ENCODE measurements at places on chromosomes 12 and 14.

DNA sequence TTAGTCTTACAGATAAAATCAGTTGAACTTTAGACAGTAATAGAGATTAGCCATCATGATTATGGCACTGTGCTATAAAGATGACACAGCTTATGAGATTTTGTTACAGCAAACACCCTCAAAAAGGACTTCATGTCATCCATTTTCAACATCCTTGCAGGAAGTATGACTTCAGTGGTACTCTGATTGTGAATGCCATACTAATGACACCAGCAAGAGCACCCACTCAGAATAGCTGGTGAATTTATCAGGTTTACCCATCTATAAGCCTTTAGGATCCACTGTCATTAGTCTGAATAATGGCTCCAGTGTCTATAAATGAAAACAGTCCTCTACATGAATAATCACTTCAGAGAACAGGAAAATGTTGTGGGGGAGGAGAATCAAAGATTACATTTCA lies 615.2 kb downstream of the RPS29 start:
- DNase-seq, result no peak

GRCh38 chr12:65951697-65952096 lies 127.4 kb downstream of the HMGA2 start:
- DNase-seq, result no peak

- no peak for DNase-seq
Observed at GRCh38 chr12:121465921-121466793, 66.2 kb downstream of the RNF34 start.

DNA sequence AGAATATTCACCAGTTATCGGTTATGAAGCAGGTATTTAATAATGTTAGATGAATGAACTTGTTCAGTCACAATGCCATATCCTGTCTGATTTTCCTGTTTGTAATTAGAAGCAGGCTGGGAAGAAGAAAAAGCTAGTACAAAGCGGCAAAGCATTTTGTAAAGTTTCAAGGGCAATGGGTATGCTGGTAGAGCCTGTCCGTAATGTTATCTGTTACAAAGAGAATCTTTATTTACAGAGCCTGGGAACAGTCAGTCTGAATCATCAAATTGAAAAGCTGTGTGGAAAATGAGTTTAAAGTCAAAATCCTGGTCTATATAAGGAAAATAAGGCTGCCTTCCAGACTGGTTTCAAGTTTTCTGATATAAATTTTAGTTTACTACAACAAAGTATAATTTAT lies 40.5 kb downstream of the PARP11 start:
- no peak for DNase-seq

GRCh38 chr12:21370845-21371449 lies 1.8 kb upstream of the IAPP start:
- no peak for DNase-seq

DNA sequence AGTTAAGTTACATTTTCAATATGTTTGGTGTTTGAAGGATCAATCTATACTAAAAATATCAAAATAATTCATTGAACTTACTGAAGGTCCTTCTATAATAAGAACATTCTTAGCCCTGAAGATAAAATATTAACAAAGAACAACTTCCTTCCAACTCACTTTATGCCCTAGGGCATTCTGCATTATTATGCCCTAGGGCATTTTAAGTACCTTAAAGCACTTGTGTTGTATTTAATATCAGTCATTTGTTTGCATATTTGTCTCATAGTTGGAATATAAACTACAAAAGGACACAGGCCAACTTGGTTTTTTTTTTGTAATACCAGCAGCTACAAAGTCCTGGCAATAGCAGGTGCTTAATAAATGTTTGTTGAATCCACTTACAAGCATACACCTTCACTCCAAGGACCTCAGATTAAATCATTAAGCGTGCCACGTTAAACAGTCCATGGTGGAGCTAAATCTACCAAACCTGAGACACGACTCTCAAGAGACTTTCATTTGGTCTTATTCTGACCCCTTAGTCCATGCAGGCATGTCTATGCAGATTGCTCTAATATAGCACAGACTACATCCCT lies 50.7 kb downstream of the EPS8 start:
- no peak for DNase-seq

GRCh38 chr12:121577443-121578180 lies 3.2 kb downstream of the KDM2B start:
- DNase-seq, result no peak

DNA sequence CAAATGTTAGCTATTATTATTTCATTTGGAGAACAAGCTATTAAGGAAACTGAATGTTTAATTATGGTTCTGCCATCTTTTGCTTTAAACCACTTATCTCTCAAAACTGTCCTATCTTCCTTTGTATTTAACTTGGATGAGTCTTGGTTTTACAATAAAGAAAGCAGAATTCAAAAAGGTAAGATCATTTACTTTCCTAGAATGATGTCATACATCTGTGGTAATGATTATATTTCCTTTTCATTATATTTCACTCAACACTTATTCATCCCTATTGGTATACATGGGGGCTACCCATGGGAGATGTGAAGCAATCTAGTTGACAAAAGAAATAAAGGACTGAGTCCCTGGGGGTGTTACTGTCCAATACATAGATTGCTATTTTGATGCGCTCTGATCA lies 456.7 kb downstream of the ZFP36L1 start:
- no peak for DNase-seq

GRCh38 chr12:51898937-51899336 lies 8.4 kb upstream of the ACVRL1 start:
- DNase-seq, result no peak

GRCh38 chr14:56562883-56563282 lies 16.7 kb upstream of the TMEM260 start:
- DNase-seq, result no peak

DNA sequence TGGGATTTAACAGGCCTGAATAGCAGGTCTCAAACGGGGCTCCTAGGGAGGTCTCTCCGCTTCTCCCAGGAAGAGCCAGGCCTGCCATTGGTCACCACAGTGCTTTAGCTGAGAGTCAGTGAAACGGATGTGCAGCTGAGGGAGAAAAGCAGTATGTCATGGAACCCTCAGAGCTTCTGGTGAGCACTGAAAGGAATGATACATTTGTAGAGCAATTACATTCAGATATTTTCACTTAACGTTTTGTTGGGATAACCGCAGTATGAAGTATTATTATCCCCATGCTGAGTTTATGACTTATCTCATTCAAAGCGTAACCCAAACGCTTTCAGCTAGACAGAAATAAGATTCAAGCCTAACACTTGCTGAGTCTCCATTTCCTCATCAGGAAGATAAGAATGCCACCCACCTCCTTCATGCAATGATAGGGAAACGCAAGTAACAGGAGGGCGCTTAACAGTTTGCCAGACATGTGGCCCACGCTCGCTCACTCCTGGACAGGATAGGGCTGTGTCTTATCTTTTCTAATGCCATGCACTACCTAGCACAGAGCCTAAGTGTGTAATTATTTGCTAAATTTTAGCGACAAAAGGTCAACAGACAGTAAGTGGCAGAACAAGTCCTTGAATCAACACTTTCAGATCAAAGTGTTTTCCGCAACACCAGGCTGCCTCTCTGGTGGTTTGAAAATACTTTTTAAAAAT lies 28.2 kb downstream of the DAD1 start:
- DNase-seq, result no peak

DNA sequence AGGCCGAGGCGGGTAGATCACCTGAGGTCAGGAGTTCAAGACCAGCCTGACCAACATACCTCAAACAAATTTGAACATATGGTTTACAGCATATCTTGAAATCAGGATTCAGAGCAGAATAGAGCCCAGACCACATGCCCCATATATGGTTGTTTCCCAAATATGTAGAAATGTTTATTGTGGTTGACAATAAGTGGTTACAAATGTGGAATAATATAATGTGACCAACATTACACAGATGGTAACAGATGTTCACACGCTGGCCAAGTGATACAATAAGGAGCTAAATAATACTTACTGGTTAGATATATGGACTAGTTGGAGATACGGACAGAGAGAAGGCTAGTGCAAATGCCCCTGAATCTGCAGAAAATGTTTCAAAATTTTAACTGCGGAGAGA lies 85.3 kb downstream of the MAPKAPK5 start:
- no peak for DNase-seq

- DNase-seq, result peak; percentile 46
Observed at GRCh38 chr14:104100171-104101085, 14.9 kb downstream of the ASPG start.

- no peak for DNase-seq
Observed at GRCh38 chr14:30569216-30569902, 10.4 kb downstream of the G2E3 start.

DNA sequence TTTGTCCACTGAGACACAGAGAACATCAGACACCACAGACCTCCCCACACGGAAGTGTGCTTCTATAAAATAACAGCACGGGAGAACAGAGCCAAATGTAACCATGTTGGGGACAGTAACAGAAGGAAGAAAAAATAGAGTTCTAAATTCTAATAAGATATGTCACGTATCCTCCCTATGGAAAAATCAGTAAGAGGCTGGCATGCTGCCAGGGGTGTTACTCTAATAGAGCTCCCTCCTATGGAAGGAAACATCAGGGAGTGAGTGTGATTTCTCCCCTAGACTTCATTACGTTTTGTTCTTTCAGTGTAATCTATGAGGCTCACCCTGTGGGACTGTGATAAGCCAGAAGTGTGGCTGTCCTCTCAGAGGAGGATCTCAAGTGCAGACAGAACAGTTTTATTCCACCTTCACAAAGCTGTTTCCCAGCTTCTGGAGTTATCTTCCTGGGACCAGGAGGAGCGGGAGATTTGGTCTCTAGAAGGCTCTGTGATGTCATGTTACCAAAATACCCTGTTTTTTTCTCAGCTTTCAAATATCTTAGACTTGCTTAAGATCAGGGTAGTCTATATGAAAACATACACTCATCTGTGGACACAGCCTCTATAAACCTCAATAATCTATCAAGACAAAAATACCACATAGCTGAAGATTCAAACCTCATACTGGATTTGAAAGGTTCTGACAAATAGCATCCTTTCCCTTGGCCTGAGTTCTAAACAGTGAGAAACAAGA lies 69.3 kb downstream of the ZFC3H1 start:
- no peak for DNase-seq

- no peak for DNase-seq
Observed at GRCh38 chr12:32257695-32258496, 141.5 kb upstream of the FGD4 start.

- DNase-seq, result no peak
Observed at GRCh38 chr14:62692490-62693106, 352.7 kb downstream of the KCNH5 start.

- no peak for DNase-seq
Observed at GRCh38 chr14:89032086-89032649, 207.7 kb downstream of the TTC8 start.

GRCh38 chr12:13530966-13531365 lies 334.4 kb downstream of the EMP1 start:
- DNase-seq, result peak; percentile 43

GRCh38 chr14:45252366-45253069 lies 484 bp downstream of the MIS18BP1 start:
- DNase-seq, result no peak

- no peak for DNase-seq
Observed at GRCh38 chr14:20836668-20837338, 34.2 kb upstream of the RNASE1 start.

- DNase-seq, result no peak
Observed at GRCh38 chr12:107372229-107372658, 278.9 kb upstream of the CRY1 start.

DNA sequence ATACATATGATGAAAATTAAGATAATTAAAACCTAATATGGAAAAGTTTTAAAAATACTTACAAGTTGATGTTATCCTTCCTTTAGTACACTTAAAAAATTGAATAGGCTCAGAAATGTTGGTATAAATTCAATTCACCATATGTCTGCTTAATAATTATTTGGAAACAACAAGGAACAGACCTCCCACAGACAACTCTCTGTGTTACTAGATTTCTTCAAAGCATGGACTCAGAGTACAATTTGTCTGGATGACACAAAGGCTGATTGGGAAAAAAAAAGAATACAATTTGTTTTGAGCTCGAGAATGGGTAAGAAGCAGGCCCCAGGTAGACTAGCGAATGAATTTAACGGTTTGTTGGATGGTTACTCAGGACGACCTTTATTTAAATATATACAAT lies 48.9 kb upstream of the BTG1 start:
- DNase-seq, result no peak

DNA sequence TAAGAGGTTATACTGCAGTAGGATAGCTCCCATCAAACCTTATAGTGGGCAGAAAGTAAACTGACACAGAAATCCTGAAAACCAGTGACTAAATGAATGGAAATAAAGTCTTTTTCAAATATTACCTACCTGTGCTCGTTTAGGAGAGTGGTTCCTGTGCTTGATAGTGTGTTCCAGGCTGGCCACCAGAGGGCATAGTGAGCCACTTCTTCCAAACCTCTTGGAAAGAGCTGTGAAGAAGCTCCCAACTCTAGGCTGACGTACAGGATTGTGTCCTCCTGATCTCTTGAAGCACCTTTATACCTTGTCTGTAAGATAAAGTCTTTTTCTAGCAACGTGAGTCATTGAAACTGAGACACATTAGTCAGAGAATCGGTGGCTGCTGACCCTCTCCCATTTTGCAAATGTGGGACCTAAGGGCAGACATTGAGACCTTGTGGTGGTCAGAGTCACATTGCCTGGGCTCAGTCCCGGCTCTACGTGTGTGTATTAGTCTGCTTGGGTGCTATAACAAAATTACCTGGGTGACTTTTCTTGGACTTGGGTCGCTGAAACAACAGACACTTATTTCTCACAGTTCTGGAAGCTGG lies 17.6 kb downstream of the TDP1 start:
- peak; percentile 62 for DNase-seq

DNA sequence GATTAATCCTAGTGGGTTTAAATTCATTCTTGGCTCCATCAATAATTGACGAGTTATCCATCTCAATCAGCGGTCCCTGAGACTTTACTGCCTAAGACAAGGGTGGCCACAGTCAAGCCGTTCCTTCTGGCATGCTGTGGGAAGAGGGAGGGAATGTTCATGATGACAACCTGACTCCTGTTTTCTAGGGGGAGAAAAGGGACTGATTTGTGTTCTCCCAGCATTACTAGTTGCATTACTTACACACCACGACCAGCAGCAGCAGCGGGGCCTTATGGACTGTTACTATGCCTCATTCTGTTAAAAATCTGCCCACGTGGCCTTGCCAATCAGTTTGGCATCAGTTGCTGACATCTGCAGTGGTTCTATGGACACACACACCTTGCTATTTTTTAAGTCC lies 29.9 kb downstream of the PLEKHG7 start:
- DNase-seq, result no peak

DNA sequence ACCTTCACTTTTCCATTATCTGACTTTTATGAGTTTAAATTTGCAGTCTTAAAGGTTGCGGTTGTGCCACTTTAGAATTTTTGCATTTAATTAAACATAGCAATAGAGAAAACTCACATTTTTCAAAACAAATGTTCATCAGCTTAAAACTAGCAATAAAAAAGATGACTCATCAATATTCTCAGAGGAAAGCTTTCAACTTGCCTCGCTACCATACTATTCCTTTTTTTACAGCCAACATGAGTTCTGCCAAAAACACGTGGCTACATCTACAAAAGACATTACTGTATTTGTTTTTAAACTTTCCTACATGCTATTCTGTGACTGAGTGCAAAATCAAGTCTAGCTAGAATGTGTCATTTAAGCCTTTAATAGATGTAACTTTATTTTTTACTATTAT lies 497.1 kb downstream of the RPS29 start:
- DNase-seq, result no peak

GRCh38 chr12:45613296-45613695 lies 116.2 kb upstream of the ARID2 start:
- DNase-seq, result no peak
